HFFc6 (cell line): ENCODE measurements at places on chromosomes 6 and 20.

DNA sequence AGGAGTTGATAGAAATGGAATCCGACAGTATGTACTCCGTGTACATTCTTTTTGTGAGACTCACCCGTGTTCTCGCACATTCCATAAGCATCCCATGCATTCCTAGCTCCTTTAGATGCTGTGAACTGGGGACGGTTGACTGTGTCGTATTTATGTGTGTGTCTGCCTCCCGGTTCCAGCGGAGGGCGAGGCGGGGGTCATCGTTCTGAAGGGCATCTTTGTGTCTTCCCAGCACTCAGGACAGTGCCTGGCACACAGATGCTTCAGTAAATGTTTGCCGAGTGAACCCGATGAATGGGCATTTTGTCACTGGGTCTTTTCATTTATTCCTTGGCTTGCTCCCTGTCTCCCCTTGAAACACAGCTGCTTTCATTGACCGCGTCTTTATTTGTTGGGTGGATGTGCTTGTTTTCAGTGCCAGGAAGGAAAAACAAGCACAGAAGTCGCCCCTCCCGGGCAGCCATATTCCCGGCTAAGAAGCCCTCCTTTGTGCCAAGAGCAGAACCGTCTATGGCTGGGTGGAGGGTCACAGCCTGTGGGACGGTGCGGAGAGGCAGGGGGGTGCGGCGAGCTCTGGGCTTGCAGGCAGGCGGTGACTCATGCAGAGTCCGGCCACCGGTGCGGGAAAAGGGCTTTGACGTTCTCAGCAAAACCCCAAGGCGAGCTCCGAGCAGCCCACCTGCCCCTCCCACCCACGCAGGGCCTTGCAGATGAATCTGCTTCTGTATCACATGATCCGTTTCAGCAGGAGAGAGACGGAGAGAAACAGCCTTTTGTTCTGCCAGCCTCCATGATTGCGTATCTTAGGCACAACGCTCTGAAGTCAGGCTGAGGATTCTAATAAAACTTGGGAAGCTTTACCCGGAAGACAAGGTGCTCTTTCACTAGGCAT is 11.2 kb upstream of the PSMG4 start:
- peak overlapping the region; percentile 88 for H3K4me3 ChIP-seq
- H3K27ac ChIP-seq: peak overlapping the region; percentile 97
- peaks cover 6% of the 10 kb centered on the region; the same call in 1 of the 2 replicates for H3K36me3 ChIP-seq
- DNase-seq: peak; percentile 92
- peaks cover 5% of the 10 kb centered on the region for H3K27me3 ChIP-seq

DNA sequence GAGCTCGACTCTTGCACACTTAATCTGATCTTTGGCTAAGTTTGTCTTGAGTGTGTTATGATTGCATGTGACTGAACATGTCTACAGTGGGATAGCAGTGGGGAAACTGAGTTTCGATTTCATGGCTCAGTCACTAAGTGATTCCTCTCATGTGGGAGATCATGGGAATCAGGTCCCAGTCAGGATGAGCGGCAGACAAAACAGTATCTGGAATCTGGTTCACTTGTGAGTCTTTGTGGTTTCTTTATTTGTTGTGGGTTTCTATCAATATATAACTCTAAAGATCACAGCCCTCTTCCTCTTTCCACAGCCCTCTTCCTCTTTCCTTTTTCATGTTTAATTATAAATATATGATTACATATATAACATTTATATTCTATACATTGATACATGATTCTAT is 4.0 kb downstream of the RPP21 start:
- no peak overlapping the region for H3K27ac ChIP-seq
- H3K27me3 ChIP-seq: peaks cover 7% of the 10 kb centered on the region
- DNase-seq: no peak
- peaks cover 18% of the 10 kb centered on the region for H3K4me1 ChIP-seq
- no peak overlapping the region for H3K4me3 ChIP-seq
- H3K36me3 ChIP-seq: peaks cover 10% of the 10 kb centered on the region

- no peak overlapping the region for H3K27ac ChIP-seq
- peaks cover 25% of the 10 kb centered on the region for H3K36me3 ChIP-seq
- no peak overlapping the region for H3K4me3 ChIP-seq
- no peak for DNase-seq
Observed at GRCh38 chr6:38088010-38088409, 268.5 kb downstream of the ZFAND3 start.

- H3K27me3 ChIP-seq: peaks cover 53% of the 10 kb centered on the region
- H3K4me1 ChIP-seq: no peaks in the 10 kb centered on the region
- H3K36me3 ChIP-seq: no peaks in the 10 kb centered on the region
- H3K4me3 ChIP-seq: no peak overlapping the region
- DNase-seq: no peak
Observed at GRCh38 chr20:49450281-49450721, 32.2 kb downstream of the KCNB1 start.

- no peaks in the 10 kb centered on the region; the same call in 1 of the 2 replicates for H3K27me3 ChIP-seq
- peak overlapping the region; percentile 69; the same call in 1 of the 2 replicates for H3K27ac ChIP-seq
- no peak for DNase-seq
- H3K4me1 ChIP-seq: peaks cover 71% of the 10 kb centered on the region
Observed at GRCh38 chr20:34710861-34711574, 6.9 kb downstream of the TP53INP2 start.

- H3K27me3 ChIP-seq: peaks cover 3% of the 10 kb centered on the region
- H3K27ac ChIP-seq: no peak overlapping the region
Observed at GRCh38 chr6:144657691-144658090, 372.6 kb downstream of the UTRN start.

- H3K4me1 ChIP-seq: peaks cover 22% of the 10 kb centered on the region
- H3K4me3 ChIP-seq: no peak overlapping the region
- no peak overlapping the region for H3K27ac ChIP-seq
- DNase-seq: no peak
- H3K27me3 ChIP-seq: peaks cover 3% of the 10 kb centered on the region; the same call in 1 of the 2 replicates
Observed at GRCh38 chr6:129872586-129872985, 11.5 kb upstream of the TMEM244 start.

GRCh38 chr6:116192786-116193185 is 61.1 kb downstream of the TSPYL4 start:
- peaks cover 37% of the 10 kb centered on the region for H3K4me1 ChIP-seq
- no peak for DNase-seq
- H3K4me3 ChIP-seq: no peak overlapping the region

GRCh38 chr20:5067877-5068645 is 51.7 kb downstream of the PCNA start:
- H3K4me3 ChIP-seq: no peak overlapping the region
- peaks cover 5% of the 10 kb centered on the region for H3K27me3 ChIP-seq

DNA sequence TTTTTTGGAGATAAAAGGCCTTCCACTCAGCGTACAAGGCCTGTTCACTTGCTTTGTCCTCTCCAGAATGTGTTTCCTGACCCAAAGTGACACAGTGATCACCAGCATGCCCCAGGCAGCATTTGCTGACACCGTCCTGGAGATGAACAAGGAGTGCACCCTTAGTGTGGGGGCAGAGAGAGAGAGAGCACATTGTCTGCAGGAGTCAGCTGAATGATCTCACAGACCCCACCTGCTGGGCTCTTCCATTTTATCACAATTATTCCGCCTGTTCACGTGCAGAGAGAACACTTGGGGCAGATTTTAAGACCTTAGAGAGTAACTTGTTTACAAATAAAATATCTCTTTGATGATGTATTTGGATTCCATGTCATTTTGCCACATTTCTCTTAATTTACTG is 22.4 kb upstream of the MAS1L start:
- H3K27ac ChIP-seq: no peak overlapping the region
- H3K27me3 ChIP-seq: peaks cover 2% of the 10 kb centered on the region
- no peaks in the 10 kb centered on the region for H3K4me1 ChIP-seq

DNA sequence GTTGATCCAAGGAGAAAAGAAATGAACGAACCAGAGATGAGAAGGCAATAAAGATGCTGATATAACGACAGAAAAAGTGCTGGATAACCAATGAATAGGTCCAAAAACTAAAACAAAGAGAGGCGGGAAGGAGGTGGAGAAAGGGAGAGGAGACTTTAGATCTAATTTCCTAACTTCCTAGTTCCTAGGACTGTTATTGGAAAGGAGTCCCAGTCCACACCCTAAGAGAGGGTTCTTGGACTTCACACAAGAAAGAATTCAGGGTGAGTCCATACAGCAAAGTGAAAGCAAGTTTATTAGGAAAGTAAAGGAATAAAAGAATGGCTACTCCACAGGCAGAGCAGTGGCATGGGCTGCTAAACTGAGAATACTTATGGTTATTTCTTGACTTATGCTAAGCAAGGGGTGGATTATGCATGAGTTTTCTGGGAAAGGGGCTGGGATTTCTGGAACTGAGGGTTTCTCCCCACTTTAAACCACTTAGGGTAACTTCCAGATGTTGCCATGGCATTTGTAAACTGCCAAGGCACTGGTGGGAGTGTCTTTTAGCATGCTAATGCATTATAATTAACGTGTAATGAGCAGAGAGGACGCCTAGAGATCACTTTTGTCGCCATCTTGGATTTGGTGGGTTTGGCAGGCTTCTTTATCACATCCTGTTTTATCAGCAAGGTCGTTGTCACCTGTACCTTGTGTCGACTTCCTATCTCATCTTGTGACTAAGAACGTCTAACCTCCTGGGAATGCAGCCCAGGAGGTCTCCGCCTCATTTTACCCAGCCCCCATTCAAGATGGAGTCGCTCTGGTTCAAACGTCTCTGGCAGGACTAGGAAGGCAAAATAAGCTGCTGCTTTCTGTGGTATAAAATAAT is 60.9 kb upstream of the RBM24 start:
- peaks cover 2% of the 10 kb centered on the region; the same call in 1 of the 2 replicates for H3K27me3 ChIP-seq
- peaks cover 11% of the 10 kb centered on the region; the same call in 1 of the 2 replicates for H3K4me1 ChIP-seq
- H3K27ac ChIP-seq: no peak overlapping the region
- H3K36me3 ChIP-seq: no peaks in the 10 kb centered on the region

DNA sequence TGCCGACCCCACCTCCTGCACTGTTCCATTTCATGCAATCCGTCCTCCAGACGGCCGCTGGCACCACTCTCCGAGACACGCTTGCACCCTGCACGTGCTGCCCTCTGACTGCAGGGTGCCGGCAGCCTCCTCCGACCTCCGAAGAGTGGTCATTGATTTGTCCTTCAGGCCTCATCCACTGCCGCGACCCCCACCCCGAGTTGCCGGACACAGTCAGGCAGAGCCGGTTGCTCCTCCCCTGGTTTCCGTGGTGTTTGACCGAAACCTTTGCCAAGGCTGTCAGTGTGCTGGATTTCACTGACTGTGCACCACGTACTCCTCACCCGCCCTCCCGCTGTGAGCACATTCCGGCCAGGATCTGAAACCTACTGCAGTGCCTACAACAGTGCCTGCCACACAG is 156.4 kb upstream of the PDE10A start:
- H3K27me3 ChIP-seq: no peaks in the 10 kb centered on the region; the same call in 1 of the 2 replicates
- DNase-seq: no peak
- H3K36me3 ChIP-seq: 0 out of 2 replicates have a peak, but pooled peaks cover 6% of the 10 kb centered on the region
- no peak overlapping the region for H3K27ac ChIP-seq

DNA sequence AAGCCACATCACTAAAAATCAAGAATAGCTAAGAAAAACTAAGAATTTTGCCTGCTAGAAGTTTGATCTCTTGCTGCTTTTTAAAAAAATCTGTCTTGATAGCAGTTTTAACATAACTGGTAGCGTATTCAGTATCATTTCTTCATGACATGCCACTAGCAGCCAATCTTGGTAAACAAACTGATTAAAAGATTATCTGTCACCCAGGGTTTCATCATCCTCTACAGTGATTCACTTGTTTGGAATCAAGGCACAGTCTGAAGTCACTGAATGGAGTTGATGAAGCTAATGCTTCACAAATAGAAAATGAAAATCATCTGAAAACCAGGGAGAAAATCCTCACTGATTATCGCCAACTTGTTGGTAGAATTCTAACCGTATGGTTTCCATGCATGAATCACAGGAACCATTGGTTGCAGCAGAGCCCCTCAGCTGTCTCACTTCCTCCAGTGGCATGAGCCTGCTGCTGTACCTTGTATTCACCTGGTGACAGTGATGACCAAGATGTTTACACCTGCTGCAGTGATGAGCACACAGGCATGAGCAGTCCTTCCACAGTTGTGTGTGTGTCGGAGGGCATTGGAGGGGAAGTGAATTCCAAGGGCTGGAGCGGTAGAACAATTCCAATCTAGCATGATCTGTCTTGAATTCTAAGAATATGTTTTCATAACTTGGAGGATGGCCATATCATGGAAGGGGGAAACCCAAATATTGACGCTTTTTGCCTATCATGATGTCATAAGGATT is 275.0 kb downstream of the KHDC1L start:
- no peaks in the 10 kb centered on the region for H3K27me3 ChIP-seq
- H3K4me1 ChIP-seq: peaks cover 89% of the 10 kb centered on the region
- H3K36me3 ChIP-seq: no peaks in the 10 kb centered on the region
- DNase-seq: peak; percentile 89
- H3K4me3 ChIP-seq: peak overlapping the region; percentile 75
- H3K27ac ChIP-seq: peak overlapping the region; percentile 85

- H3K4me1 ChIP-seq: peaks cover 60% of the 10 kb centered on the region
- peak; percentile 70 for DNase-seq
- peak overlapping the region; percentile 70 for H3K4me3 ChIP-seq
- no peaks in the 10 kb centered on the region for H3K36me3 ChIP-seq
Observed at GRCh38 chr6:111238464-111239119, 151.3 kb downstream of the SLC16A10 start.

GRCh38 chr6:126127659-126128058 is 141.3 kb downstream of the TRMT11 start:
- H3K27ac ChIP-seq: no peak overlapping the region
- no peaks in the 10 kb centered on the region for H3K36me3 ChIP-seq
- no peaks in the 10 kb centered on the region for H3K27me3 ChIP-seq
- no peak for DNase-seq

DNA sequence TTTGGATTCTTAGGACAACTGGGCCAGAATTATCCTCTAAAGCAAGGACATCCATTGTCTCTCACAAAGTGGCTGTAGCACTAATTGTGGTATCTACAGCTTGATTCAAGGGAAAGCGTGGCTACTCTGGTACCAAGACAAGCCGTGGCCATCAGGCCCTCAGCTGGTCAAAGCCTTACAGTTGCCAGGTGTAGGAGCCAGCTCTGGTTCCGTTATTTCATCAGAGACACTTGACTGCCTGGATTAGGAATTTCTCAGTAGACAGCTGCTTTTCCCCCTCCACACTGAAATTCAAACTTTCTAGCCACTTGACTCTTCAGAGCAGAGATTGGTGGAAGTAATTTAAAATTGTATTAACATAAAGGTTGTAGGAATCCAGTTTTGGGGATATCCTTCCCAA is 104.2 kb downstream of the ANKS1A start:
- peaks cover 11% of the 10 kb centered on the region for H3K4me1 ChIP-seq
- 0 out of 2 replicates have a peak, but pooled peaks cover 8% of the 10 kb centered on the region for H3K36me3 ChIP-seq
- no peak overlapping the region for H3K27ac ChIP-seq
- no peaks in the 10 kb centered on the region; the same call in 1 of the 2 replicates for H3K27me3 ChIP-seq
